ENCODE measurements at places on chromosomes 13 and 19.

- no peak for DNase-seq
These were observed 9.9 kb upstream of the ZNF14 start for GRCh38 chr19:19742773-19743172.

DNA sequence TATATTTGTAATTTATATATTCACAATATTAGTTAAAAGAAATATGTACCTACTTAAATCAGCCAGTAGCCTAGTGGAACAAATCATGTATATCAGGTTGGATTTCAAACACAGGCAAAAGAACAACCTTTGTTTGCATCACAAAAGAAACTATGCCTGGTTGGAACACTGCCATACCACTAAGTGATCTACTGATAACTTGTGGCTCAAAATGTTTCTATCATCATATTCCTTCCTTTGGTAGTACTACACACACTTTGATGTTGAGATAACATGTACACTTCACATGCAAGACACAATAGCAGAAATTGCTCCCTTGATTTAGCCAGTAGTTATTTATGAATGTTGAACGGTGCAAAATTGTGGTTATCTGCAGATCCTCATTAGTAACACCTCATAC, 146.0 kb upstream of the GPC6 start:
- no peak for DNase-seq

DNA sequence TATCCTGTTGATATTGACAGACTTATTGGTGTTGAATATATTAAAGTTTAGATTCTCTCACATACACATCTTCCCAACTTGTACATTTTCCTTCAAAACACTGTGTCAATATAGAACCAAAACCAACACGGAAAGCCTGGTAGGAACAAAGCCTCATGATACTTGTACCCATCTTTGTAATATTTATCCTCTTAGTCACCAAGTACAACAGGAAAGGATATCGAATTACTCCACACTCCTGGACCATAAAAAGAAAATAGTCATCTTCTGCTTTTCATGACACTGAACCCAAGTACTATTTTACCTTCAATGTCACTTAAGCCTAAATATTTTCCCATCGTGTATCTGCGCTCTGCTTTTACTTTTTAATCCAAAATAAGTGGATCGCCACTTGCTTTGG, 702.9 kb upstream of the PCDH9 start:
- no peak for DNase-seq

GRCh38 chr13:93811071-93811737, 584.6 kb downstream of the GPC6 start:
- no peak for DNase-seq

DNA sequence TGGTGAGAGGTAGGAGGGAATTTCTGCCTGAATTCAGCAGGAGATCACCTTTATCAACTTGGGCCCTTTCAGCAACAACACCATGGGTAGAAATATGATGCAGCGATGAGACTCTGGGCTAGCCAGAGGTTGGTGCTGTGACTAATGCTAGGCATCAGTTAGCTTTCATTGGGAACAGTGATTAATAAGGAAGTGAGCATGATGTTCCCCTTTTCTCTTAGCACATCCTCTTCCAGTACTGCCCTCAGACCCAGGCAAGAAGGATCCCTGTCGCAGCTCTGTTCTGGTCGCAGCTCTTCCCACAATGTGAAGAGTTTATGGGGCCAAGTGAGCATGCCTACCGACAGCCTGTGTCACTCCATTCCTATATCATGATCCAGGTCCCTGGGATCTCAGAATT, 100.5 kb downstream of the FLT1 start:
- no peak for DNase-seq

GRCh38 chr13:110317496-110318195, 10.6 kb downstream of the COL4A2 start:
- no peak for DNase-seq

DNA sequence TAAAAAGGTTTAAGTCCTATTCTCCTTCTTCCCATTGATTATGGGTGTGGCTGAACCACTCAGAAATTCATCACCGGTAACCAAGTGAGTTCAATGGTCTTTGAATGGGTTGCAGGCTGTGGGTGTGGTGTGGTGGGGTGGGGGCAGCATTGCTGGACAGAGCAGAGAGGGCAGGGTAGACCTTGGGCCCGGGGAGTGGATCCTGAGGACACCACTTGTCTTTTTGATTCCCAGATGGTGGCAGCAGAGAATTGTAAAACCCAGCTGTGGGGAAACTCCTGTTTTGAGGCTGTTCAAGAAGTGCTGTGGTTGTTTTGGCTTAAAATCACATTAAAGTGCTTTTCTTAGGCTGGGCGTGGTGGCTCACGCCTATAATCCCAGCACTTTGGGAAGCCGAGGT, 45.8 kb upstream of the RGCC start:
- no peak for DNase-seq

GRCh38 chr13:43128504-43128961, 105.1 kb downstream of the DNAJC15 start:
- no peak for DNase-seq

DNA sequence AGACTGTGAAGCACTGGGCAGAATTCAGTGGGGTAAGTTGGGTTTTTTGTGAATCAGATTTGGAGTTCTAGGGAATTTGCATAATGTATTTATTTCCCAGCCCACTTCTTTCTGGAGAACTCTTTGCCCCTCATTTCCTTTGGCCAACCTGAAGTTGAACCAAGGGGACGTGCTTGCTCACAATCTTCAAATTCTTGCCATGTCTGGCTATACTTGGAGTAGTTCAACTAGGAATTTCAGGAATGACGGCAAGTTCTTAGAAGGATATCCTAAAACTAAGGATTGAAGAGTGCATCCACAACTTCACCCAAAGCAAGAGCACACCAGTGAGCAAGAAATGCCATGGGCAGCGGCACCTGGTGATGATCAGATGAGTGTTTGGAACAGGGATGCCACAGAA, 88.5 kb downstream of the TEX26 start:
- DNase-seq: no peak

- DNase-seq: no peak
These were observed 573.7 kb downstream of the IRS2 start for GRCh38 chr13:109212650-109213049.

Measured in RWPE2 (cell line).